Stimulated activated CD8-positive, alpha-beta memory T cell treated with anti-CD3 and anti-CD28 coated beads, Interleukin-15, amount 100 ng/mL, for 1 hour (primary cell): ENCODE measurements at places on chromosomes 11 and 22.

- no peak for DNase-seq
Observed at GRCh38 chr11:96141626-96142025, 201.4 kb downstream of the MAML2 start.

GRCh38 chr11:46321757-46322156 lies 25.5 kb upstream of the DGKZ start:
- DNase-seq: no peak

DNA sequence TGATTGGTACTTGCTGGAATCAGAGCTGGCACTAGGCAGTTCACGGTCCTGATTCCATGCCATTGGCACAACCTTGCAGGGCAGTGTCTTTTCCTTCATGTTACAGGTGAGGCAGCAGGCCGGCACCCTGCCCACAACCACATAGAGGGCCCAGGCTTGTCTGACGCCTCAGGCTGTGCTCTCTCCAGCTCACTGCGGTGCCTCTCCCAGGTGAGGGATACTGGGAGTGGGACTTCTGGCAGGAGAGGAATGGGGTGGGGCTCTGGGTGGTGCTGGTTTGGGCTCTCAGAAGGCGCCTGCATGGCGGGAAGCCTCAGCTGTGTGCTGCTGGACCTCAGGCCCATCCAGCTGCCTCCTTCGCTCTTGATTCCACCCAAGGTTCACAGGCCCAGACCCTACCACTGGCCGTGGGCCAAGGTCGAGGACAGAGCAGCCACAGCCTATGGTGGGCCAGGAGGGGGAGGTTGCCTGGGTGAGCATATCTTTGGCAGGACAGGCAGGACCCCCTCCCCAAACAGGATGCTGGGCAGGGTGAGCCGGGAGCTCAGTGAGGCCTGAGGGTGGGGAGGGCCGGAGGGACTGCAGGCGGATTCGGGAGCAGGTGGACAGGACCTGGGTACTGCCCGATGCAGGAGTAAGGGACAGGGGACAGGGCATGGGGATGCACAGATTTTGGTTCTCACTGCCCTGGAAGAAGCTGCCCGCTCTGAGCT lies 7.0 kb upstream of the MPPED1 start:
- DNase-seq: no peak

GRCh38 chr11:64586366-64586765 lies 4.7 kb upstream of the SLC22A12 start:
- no peak for DNase-seq

- DNase-seq: no peak
Observed at GRCh38 chr11:96033095-96033494, 109.2 kb upstream of the MTMR2 start.

- no peak for DNase-seq
Observed at GRCh38 chr11:128626913-128627665, 39.7 kb upstream of the ETS1 start.

- no peak for DNase-seq
Observed at GRCh38 chr22:29152954-29153719, 52.6 kb upstream of the EMID1 start.

DNA sequence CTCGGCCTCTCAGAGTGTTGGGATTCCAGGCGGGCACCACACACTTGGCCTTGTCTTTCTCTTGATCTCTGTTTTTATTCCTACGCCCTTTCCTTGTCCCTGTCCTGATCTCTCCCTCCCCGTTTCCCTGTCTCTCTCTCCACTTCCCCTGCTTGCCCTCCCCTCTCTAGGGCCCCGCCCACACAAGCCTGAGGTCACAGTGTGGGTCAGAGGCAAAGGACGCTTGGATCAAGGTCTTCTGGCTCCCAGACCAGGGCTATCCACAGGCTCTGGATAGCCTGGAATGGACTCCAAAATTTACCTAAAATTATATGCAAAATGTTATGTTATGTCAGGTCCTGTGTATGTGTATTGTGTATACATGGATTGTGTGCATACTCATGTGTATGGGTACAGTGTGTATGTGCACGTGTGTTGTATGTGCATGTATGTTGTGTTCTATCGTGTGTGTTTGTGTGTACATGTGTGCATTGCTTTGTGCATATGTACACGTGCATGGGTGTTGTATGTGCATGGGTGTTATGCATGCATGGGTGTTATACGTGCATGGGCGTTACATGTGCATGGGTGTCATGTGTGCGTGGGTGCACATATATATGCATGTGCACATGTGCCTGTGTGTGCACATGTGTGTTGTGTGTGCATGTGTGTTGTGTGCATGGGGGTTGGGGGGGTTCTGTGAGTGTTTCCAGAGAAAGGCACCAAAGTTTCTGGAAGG lies 38.3 kb downstream of the TP53I11 start:
- DNase-seq: no peak

GRCh38 chr11:119316729-119317591 lies at the start of gene MCAM:
TSS of gene MCAM (minus strand) at chr11:119317130. CDS start at chr11:119317101, 29 bp downstream.
- DNase-seq: no peak

DNA sequence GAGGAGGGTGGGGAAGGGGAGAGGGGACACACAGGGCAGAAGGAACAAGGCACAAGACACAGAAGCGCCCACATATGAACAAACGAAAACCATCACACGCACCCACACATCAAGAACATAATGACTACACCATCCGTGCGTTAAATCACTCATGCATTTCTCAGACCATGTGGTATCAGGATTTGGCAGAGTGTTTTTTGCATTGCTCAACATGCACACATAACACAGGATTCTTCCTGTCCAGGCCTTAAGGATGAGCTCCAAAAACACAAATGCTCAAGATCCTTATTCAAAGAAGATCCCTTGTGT lies 309.5 kb downstream of the CADM1 start:
- DNase-seq: no peak

- DNase-seq: peak; percentile 56
Observed at GRCh38 chr11:112555491-112556364, 295.1 kb upstream of the PLET1 start.

DNA sequence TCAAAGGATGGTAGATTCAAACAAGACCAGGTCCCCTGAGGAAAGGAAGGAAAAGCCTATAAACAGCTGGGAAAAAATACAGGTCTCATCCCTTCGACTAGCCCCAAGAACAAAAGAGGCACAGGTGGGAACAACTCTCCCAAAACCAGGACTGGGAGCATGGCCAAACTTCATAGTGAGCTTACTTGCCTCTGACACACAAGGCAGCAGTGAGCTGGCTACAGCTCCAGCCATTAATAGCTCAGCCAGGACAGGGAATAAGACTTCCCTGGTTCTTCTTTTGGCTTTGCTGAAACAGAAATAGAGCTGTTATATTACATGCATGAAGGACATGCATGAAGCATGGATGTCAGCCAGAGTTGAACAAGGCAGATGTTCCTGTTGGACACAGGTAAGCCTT lies at the start of gene OR10A2:
Gene OR10A2 (plus strand): TSS at position 97 of the 400 bp plus-strand sequence. CDS start 6,698 bp downstream, outside the sequence.
- no peak for DNase-seq

DNA sequence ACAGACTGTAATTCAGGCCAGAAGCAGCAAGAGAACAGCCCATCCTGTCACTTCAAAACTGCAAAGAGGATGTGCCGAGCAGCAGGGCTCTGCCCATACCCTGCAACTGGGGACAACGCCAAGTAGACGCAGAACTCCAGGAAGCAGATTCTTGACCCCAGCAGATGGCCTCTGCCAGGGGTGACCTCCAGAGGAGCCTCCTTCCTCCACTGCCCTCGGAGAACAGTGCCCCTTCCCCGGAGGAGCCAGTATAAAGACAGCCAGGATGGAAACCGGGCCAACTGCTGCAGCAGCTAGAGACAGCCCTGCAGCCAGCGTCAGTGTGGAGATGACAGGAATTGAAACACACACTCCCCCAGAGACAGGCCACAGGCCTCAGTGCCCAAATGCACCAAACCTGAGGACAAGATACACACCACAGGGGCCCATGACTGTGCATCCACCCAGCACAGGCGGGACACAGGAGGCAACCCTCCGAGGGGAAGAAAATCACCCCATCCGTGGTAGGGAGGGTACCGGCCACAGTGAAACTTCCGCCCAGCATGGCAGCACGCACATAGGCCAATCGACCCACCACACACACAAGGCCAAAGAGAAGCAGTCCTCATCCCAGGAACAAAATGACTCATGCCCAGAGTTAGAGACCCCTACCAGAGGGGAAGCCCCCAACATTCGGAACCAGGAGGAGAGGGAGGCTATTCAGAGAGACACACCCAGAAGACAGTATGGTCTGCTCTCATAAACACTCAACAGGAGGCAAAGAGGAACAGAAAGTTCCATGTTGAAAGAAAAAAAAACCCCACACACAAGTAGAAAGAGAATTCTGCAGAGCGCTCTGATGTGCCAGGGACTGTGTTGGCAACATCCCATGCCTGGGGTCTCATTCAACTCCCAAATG lies 5.6 kb downstream of the AHNAK start:
- DNase-seq: no peak

DNA sequence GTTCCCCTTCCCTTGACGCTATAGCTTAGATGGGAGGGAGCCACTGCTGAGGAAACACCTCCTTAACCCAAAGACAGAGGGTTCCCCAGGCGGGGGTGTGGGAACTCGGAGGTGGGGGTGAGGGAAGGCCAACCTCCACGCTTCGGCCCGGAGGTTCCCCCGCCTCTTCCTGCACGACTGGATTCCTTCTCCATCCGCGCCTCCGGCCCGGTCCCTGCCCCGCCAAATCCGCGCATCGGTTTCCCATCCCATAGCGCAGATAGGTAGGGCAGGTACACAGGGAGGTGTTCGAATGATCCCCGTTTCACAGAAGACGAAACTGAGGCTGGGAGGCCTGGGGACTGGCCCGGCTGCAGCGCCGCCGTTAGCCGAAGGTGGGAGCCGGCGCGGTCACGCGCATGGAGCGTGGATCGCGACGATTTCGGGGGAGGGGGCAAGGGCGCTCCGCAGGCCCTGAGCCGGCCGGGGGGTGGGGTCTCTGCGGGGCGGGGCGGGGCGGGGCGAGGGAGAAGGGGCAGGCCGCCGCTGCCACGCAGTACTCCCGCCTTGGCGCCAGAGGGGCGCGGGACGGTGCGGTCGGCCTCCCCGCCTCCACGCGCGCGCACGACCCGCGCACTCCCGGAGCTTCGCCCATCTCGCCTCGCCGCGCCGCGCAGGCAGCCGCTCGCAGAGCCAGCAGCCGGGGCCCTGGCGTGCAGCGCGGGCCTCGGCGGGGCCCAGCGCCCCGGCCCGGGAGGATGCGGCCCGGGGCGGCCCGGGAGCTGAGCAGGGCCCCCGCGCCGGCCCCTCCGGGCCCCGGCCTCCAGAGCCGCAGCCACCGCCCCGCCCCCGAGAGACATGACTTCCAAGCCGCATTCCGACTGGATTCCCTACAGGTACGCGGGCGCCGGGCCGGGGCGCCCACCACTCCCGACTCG lies at the start of gene TUB:
Gene TUB (plus strand): TSS at position 538 of the 917 bp plus-strand sequence. CDS start 300 bp downstream, at position 838.
- no peak for DNase-seq

DNA sequence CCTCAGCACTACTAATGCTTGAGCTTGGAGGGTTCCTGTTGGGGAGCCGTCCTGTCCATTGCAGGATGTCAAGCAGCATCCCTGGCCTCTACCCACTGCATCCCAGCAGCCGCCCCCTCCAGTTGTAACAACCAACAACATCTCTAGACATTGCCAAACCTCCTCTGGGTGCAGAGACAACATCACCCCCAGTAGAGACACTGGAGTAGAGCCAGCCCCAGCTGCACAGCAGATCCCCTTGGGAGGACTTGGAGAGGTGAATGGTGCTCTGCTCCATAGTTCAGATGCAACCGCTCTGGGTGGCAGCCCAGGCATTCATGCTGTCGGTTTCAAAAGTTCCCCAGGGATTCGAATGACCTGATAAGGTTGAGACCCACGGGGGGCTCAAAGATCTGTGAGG lies 259.0 kb downstream of the MN1 start:
- DNase-seq: no peak

DNA sequence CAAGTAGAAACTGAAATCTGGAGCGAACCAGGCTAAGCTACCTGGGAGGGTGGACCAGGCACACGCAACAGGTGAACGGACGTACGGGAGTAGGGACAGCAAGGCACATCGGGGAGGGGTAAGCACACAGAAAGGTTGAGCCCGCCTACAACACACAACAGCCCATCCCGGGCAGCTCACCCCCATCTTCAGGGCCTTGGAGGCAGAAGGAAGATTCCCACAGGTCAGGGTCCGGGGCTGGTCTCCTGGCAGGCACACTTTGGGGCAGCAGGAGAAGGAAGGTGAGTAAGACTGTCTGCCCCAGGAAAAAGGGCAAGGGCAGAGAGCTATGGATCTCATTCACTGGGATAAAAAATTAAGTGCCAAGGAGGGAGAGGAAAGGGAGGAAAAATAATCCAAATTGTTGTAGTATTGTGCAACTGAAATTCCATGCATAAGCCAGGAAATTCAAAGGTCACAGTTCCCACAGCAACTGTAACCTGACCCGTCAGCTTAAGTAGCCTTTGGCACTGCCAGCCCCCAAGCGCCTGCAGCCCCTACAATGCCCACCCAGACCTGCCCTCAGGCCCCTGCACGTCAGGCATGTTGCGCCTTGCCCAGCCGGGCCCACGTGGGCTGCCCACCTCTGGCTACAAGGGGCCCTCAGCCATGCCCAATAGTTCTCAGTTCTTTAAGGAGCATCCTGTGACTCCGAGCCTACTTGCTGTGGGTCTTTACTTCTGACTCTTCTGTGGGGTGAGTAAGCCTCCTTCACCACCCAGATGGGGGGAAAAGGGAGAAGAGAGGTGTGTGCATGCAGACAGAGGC lies 51.8 kb downstream of the MICAL3 start:
- no peak for DNase-seq

GRCh38 chr11:45590743-45591142 lies 74.7 kb downstream of the CHST1 start:
- DNase-seq: no peak
